ENCODE measurements at places on chromosomes 7 and 10.

DNA sequence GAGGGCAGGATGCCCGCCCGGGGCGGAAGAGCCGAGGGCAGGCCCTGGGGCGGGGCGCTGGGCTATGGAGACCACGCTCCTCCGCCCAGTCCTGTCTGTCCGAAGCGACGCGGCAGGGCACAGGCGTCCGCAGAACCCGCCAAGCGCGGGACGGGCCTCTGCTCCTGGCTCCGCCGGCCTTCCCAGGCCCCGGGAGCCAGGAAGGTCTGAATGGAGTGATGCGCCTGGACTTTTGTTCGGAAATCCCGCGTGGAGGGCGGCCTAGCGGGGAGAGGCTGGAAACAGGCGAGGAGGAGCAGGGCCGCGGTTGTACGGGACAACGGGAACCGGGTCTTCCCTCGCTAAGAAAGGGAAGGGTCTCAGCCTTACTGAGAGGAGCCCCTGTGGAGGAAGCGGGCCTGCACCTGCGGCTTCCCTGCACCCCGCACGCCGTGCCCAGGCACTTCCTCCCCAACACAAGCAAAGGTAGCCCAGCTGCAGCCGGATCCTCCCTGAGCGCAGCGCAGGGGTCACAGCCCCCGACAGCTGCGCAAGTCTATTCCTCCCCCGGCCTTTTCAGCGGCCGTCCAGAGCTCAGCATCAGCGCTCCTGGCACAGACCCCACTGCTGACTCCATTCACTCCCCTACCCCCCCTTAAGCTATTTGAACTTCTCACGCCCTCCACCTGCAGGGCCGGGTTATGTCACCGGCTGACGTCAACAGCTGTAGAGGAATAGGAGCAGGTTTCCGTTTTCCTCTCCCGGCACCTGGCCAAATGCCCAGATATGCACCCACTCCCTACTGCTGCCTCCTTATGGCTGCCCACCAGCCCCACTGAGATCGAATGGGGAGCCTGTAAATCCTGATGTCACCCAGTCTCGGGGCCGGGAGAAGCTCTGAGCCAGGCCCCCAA lies 143.2 kb upstream of the RET start:
- no peak for DNase-seq

- peak; percentile 23 for DNase-seq
These were observed 5.5 kb upstream of the CDHR1 start for GRCh38 chr10:84188815-84189214.

DNA sequence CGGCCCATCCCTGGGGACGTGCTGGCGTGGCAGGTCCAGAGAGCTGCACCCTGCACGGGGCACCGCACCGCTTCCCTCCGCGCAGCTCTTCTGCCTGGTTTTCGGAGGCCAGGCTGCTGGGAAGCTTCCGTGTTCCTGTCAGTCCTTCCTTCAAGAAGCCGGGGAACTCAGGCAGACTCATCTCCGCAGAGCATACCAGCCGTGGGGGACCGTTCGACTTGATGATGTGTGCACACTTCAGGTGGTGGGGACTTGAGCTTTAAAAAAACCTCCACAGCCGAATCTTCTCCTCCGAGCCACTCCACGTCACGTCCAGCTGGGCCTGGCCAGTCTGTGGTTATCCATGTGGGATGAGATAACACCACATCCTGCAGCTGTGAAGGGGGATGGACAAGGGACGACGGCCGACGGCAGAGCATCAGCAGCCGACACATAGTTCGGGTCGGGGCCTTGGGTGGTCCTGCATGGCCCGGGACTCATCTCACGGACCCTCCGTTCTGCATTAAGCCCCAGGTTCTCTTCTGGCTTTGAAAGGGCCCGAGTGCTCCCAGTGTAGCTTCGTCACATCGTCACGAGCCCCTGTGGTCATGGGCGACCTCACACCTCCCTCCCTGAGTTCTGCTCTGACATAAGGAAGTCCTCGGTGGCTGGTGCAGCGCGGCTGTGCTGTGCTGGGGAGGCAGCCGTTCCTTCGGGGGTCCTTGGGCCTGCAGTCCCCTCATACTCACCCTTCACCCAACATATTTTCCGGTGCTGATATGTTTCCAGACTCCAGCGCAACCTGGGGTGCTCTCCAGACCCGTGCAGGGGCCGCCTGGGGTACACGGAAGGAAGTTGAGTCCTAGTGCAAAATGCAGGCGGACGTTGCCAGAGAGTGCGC lies 4.5 kb upstream of the BHLHA15 start:
- DNase-seq, result no peak

DNA sequence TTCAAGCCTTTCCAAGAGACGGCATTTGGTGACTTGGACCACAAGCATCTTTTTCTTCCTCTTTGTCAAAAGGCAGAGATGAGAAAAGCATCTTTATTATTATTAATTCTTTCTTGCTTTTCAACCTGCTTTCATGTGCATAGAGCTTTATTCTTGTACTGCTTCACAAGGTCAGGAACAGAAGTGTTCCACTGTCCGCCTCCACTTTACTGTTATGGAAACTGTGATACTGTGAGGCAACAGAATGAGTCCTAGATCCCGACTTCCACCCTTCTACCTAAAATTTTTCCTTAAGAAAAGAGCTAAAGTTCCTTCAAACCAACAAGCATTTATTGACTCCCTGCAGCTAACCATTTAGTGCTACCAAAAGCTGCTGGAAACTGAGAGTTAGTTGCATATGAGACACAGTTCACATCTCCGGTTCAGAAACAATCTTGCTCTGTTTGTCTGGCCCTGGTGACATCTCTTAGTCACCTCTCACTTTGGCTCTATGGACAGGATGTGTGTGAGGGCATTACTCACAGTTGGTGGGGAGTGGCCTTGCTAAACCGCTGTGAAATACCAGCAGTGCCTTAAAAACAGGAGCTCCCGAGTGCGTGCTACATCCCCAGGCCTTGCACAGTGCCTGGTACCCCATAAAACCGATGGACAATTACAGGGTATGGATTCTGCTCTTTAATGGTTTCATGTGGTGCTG lies 77.1 kb upstream of the TRIL start:
- peak; percentile 46 for DNase-seq

DNA sequence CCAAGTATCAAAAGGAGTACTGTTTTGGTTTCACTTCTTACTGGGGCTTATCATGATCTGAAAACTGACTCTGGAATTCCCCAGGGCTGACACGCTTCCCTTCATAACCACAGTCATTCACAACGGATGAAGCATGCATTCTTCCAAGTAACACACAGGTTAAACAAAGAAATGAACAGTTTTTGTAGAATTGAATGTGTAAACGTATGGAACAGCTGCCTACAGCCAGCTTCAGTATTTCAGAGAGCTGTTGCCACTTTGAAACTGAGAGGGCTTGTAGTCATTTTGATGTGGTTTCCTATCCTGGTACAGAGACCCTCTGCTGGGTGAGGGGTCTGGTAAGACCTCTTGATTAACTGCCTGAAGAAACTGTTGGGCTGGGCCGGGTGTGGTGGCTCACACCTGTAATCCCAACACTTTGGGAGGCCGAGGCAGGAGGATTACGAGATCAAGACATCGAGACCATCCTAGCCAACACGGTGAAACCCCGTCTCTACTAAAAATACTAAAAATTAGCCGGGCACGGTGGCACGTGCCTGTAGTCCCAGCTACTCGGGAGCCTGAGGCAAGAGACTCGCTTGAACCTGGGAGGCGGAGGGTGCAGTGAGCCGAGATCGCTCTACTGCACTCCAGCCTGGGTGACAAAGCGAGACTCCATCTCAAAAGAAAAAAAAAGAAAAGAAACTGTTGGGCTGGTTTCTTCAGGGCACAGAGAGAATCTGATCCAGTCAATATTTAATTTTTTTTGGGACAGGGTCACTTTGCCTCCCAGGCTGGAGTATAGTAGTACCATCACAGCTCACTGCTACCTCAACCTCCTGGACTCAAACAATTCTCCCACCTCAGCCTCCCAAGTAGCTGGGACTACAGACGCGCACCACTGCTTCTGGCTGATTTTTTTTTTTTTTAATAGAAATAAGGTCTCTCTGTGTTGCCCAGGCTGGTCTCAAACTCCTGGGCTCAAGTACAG lies 4.7 kb downstream of the NFE2L3 start:
- peak; percentile 64 for DNase-seq

DNA sequence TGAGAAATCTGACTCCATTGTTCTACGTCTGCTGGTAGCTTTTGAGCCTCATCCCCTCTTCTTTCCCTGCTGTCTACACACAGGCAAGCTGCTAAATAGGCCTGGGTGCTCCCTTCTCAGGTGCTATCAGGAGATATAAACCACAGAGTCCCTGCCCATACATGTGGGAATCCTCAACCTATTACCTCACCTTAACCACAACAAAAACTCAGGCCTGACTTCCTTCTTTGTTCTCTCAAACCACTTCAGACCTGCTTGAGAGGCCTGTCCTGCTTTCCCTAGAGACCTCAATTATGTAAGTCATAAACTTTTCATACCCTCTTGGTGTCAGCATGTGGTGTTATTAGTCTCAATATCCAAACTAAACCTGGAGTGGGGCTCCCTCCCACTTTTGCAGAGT lies 75.0 kb upstream of the MAGI2 start:
- DNase-seq, result no peak

GRCh38 chr10:1134156-1134555 lies 78.0 kb downstream of the WDR37 start:
- DNase-seq, result no peak

DNA sequence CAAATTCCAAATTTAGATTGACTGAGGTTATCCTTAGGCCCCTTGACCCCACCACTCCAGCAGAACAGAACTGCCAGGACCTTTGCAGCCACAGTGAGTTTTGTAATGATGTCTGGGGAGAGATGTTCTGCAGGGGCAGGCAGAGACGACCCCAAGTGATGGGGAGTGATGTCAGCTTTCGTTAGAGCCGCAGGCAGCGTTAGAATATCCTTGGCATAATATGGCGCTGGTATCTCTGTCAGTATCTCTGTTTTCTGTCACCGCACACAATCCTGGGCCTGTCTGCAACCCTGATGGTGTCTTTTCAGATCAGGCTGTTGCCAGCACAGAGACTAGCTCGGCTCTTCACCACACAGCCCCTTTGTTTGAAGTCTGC lies 1083.6 kb downstream of the KCNMA1 start:
- no peak for DNase-seq

GRCh38 chr7:128788446-128789412 lies 3.0 kb upstream of the CCDC136 start:
- DNase-seq, result no peak

DNA sequence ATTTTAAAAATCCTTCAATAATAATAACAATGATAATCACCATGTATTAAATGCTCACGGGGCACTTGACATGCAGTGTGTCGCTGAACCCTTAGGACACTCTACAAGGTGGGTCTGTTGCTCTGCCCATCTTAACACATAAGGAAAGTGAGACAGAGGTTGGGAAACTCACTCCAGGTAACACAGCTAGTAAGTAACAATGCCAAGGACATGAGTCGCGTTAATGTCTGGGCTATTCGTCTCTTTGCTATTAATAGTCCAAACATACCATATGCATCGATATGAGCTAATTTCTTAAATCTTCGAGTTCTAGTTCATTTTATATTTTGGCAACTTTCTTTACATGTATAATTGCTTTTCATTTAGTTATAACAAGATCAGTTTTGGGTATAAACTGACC lies 79.5 kb downstream of the BEND7 start:
- DNase-seq, result no peak

DNA sequence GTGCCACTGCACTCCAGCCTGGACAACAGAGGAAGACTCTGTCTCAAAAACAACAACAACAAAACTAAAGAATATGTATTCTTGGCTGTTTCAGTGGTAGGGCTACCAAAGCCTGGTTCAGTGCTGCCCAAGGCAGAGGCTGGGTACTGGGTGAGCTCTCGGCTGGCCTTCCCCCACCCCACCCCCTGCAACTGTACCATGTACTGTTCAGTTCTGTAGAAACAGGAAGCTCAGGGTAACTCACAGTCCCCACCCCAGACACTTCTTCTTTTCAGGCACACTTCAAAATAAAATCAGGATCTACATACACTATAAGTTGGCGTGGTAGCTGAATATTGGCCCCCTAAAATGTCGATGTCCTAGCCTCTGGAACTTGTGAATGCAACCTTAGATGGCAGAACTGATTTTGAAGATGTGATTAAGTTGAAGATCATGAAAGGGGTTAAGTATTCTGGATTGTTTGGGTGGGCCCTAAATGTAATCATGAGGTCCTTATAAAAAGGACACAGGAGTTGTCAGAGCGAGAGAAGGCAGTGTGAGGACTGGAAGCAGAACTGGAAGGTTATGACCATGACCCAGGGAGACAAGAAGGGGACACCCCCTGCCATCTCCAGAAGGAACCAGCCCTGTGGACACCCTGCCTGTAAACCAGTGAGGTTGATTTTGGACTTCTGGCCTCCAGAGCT lies 31.2 kb downstream of the TBXAS1 start:
- peak; percentile 39 for DNase-seq

GRCh38 chr7:158124671-158125079 lies 462.9 kb downstream of the PTPRN2 start:
- DNase-seq, result no peak

DNA sequence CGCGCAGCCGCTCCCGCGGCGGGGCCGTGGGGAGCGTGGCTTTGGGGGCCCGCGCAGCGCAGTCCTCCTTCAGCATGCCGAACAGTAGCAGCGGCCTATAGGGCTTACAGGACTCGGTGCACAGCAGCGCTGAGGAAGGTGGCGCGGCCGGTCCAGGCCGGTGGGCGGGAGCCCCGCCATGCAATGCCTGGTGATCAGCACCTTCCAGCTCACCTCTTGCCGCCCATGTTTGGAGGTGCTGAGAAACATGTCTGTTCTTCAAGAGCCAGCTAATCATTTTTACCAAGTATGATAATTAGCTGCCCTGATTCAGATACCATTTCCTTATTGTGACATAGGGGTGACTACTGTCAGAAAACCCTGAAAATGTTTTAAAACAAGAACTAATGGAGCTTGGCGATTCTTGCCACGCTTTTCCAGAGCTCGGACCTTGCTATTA lies 33.5 kb upstream of the SFTPD start:
- DNase-seq, result no peak

GRCh38 chr10:74981831-74982633 lies 129.4 kb upstream of the SAMD8 start:
- DNase-seq, result no peak

DNA sequence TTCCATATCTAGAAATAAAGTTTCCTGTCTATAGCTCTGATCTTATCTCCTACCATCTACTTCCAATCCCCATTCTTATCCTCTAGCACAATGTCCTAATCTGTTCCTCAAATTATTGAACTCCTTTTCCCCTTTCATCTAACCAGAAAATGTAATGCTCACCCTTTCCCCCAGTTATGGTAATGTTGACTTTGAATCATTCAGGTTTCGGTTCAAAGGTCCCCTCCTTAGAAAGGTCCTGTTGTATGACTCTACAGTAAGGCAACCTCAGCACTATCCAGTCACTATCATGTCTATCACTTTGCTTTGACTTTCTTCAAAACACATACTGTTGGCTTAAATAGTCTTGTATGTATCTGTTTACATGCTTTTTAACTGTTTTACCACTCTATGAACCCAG lies 264.2 kb upstream of the PCDH15 start:
- DNase-seq, result no peak

DNA sequence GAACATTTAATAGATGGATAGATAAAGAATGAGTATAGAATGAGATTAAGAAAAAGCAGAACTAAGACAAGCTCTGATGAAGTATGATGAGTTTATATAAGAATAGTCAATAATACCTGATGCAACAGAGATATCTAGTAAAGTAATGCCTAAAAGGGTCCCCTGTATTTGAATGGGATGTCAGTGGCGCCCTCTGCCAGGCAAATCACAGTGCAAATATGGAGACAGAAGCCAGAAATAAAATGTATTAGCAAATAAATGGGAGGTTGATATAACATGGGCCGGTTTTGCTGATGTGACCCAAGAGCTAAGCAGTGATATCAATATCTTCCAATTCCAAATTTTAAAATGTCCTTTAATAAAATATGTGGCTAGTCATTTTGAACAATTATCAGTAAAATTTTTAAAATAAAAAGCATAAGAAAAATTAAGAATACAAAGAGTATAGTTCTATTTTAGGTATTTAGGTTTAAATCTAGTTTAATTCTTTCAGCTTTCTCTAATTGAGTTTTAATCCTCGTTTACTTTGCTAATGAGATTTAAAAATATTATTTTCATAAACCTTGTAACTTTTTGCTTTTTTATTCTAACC lies 62.6 kb downstream of the ADK start:
- DNase-seq, result peak; percentile 27

Data from immature natural killer cell (primary cell).